Stimulated activated CD4-positive, alpha-beta T cell treated with anti-CD3 and anti-CD28 coated beads, Interleukin-1b, Interleukin-23, amount 100 ng/mL, for 1 hour (primary cell): ENCODE measurements at places on chromosomes 6 and 20.
A peak's percentile ranks its signal among the peaks of the same experiment; 100 is the strongest.

GRCh38 chr6:46917002-46917545, 4.7 kb downstream of the ADGRF5 start:
- no peak for DNase-seq

GRCh38 chr20:44036441-44036840, 121.8 kb downstream of the TOX2 start:
- DNase-seq: no peak

GRCh38 chr6:40387127-40387870, 199.9 kb downstream of the LRFN2 start:
- DNase-seq: no peak

DNA sequence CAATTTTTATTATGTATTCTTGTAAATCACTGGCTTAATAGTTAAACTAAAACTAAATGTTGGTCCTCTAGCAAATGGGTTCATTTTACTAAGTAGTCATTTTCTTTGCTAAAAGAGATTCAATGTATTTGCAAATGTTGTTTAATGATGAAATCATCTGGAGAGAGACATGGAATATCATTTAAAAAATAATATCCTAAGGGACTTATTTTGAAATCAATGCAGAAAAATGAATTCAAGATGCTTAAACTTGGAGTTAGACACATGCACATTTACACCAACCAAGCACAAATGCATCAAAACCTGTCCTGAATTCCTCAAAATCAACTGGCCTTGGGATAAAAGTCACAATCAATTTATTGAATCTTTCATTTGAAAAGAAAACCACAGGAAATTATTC, 165.0 kb upstream of the RNF217 start:
- no peak for DNase-seq

GRCh38 chr6:85669735-85670194, 27.1 kb upstream of the SYNCRIP start:
- DNase-seq: no peak

DNA sequence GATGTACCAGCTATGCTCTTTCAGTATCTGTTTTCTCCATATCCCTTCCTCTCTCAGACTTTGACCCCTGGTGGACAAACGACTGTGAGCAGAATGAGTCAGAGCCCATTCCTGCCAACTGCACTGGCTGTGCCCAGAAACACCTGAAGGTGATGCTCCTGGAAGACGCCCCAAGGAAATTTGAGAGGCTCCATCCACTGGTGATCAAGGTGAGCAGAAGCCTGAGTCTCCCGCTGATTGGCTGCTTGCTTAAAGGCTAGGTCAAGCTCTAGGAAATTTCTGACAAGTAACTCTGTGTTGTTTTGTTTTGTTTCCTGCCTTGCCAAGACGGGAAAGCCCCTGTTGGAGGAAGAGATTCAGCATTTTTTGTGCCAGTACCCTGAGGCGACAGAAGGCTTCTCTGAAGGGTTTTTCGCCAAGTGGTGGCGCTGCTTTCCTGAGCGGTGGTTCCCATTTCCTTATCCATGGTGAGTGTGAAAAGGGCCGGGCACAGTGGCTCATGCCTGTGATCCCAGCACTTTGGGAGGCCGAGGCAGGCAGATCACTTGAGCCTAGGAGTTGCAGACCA, 28.6 kb downstream of the C6orf89 start:
- peak; percentile 6 for DNase-seq
